Peyer's patch (tissue), 4 donors: ENCODE measurements at places on chromosomes 4 and X. TPM values are rescaled to one million over a fixed set of nuclear protein-coding genes. Genes with fewer than 3 reads are reported as not detected.

The COL4A5 gene
- 6.6 TPM for total RNA-seq

The SHROOM4 gene
- total RNA-seq: 9.5 TPM

The NPNT gene
- 63.6 TPM for total RNA-seq

GRCh38 chr4:140336730-140337129 is 36.7 kb upstream of the SCOC start:
- DNase-seq: no peak

The NCAPG gene
- 21.5 TPM for total RNA-seq

GRCh38 chr4:13540446-13541175 is 3.7 kb downstream of the NKX3-2 start:
- DNase-seq: no peak

DNA sequence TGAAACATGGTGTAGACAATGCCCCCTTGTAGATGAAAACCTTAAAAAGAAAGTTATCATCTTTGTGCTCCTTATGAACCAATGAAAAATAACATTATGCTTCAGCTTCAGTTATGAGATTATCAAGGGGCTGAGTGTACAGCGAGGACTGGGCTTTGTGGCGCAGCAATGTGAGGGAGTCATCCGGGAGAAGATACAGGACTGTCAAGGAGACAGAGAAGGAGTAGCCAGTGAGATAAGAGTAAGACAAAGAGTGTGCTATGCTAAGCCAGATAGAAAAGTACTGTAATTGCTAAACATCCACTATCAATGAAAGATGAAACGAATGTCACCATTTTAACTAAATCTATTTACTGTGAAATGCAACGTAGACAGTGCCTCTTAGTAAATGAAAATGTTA is 3.6 kb upstream of the KLHL15 start:
- no peak for DNase-seq

DNA sequence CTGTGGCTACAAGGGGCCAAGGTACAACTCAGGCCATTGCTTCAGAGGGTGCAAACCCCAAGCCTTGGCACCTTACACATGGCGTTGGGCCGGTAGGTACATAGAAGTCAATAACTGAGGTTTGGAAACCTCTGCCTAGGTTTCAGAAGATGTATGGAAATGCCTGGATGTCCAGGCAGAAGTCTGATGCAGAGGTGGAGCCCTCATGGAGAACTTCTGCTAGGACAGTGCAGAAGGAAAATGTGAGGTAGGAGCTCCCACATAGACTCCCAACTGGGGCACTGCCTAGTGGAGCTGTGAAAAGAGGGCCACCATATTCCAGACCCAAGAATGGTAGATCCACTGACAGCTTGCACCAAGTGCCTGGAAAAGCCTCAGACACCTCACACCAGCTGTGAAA is 92.1 kb upstream of the SFRP2 start:
- DNase-seq: no peak

The AFAP1 gene
- total RNA-seq: 40.3 TPM

DNA sequence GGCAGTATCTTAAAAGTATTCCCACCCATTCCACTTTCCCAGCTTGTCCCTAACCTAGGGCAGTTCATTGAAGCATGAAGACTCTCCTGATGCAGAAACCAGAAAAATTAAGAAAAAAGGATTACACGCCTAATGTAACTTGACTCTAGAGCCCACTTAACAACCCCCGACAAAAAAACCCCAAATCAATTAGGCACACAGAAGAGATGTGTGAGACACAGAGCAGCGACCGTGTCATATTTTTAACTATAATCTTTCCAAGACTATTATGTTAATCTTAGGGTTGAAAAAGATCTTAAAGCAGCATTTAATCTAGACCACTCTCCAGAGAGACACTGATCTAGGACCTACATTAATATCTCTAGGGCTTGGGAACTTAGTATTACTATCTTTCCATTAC is 1.3 kb downstream of the YTHDC1 start:
- DNase-seq: no peak

- no peak for DNase-seq
Measured at GRCh38 chr4:132992686-132993085, 156.4 kb upstream of the PCDH10 start.

The SLITRK2 gene
- 0.18 TPM for total RNA-seq

- no peak for DNase-seq
Measured at GRCh38 chr4:123966990-123967769, 570.6 kb downstream of the SPRY1 start.

DNA sequence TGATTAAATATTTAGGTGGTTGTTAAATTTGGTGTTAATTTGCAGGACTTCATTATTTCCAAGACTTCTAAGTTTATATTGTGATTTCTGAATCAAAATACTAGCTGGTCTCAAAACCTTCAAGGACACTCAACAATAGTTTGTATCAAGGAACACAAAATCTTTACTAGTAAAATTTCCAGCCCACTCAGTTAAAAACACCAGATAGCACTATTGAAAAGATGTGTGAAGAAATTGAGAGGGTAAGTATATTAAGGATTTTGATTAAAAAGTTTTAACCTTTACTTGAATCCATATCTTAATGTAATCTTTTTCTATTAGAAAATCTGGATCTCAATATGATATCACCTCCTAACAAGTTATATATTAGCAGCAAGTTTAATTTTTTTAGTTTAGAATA is 89.3 kb upstream of the UGT8 start:
- no peak for DNase-seq

DNA sequence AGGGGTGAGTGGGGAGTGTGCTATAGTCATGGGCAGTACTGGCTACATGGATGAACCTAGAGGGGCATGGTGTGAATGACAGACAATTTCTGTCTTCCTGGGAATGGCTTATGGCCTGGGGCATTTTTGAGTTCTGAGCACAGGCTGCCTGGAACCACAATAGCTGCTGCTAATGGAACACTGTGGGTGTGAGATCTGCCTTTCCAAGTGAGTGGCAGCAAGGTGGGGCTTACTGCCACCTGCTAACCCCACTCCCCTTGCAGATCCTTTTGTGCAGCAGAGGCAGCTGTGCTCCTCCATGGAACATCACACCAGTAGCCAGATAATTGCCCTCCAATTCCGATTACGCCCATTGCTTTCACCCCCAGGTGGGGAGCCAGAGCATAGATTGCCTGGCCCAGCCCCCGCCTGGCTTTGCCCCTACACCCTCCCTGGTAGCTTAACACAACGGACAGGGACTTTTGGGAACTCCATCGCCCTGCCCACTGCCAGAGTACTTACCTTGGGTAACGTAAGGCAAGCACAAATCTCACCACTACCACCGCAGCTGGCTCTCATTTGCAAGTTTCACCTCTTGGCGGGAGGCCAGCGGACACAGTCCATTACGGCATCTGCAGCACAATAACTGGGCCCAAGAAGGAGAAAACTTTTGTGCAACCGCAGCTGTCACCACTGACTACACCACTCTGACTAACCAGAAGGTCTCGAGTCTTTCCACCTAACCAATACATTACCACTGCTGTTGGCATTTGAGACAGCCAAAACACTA is 421.2 kb upstream of the NWD2 start:
- DNase-seq: no peak

DNA sequence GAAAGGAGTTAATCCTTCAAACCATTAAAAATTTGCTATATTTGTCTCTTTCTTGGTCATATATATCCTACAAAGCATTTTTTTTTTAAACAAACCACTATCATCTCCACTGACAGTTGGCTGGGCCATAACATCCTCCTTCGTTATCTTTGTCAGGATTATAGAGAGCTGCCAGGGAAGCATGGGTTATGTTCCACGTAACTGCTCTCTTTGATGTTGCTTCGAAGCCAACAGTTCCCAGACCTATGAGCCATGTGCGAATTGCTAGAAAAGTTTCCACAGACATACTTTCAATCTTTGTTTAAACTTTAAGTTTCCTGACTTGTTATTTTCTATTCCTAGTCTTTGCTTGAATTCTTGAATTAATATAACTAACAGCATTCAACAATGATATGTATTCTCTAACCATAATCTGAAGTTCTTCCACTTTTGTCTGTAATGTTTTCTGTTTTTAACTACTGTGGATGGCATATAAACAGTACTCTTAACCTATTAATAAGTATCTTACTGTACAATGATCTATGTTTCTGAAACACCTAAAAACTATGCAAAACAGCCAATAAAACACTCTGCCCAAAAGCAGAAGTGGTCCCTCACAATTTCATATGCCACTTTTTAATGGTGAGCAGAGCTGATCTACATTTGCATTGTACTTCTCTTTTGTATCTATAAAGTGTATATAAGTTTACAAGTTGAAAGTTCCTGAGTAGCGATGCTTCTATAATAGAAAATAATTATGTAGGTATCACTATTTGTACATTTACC is 37.9 kb downstream of the EREG start:
- no peak for DNase-seq

GRCh38 chrX:4754878-4755604 is 1041.6 kb upstream of the PRKX start:
- DNase-seq: no peak

DNA sequence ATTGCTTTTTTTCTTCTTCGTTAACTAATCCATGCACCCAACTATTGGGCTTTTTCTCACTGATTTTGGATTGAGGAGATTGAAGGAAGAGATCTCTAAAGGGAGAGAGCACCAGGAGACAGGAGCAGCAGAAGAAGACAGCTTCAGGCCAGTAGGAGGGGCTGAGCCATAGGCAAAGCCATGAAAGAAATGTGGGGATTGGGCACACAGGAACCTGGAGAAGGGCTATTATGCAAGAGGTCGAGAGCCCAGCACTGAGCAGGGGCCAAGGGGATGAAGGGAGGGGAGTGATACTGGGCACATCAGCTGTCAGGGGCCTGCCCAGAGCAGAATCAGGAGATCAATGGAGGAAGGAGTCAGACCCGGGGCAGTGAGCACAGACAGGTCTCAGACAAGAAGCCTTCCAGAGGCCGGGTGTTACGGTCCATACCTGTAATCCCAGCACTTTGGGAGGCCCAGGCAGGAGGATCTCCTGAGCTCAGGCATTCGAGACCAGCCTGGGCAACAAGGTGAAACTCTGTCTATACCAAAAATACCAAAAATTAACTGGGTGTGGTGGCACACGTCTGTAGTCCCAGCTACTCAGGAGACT is 140.9 kb downstream of the BCOR start:
- DNase-seq: no peak

The LRBA gene
- total RNA-seq: 71.5 TPM

DNA sequence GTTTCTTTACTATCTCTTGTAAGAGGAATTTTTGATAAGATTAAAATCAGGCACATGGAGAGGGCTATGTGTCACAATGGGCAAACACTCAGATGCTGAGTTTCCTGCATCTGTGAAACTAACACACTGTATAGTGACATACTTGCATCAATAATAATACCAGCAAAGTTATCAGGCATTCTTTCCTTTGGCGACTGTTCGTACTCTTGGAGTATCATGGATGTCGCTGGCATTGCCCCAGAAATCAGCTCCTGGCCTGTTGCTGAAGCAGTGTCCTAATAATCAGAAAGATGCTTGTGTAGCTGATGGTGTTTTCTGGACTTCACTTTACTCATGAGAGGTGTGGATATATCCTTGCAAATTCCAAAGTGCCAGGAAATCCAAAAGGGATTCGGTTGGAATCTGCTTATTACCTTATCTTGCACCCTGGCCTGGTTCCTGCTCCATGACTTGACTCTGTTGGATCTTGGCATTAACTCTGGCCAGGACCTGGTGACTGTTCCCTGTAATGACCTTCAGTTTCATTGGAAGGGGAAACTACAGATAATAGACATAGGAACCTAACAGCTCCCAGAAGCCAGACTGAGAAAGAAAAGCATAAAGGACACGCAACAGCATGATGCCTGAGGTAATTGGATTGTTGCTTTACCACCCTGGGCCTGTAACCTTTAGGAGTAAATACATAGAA is 762.5 kb upstream of the GRIA3 start:
- DNase-seq: no peak

- no peak for DNase-seq
Measured at GRCh38 chrX:123884809-123885408, 25.1 kb downstream of the XIAP start.

The CABS1 gene
- not detected for total RNA-seq

DNA sequence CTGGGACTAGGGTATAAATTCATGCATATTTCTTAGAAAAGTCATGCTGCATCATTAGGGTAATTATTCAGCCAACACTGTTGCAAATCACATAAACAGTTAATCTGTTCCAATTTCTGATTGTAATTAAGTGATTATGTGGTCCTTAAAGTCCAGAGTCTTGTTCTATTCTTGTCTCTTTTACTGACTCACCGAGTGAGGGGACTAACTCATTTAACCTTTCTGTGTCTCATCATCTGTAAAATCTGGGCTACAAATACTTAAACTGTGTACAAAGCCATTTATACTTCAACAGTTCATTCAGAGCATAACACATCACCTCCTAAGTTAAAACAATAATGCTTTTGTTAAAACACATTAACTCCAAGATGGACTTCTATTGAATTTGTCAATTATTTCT is 65.4 kb upstream of the KLHL13 start:
- DNase-seq: no peak

DNA sequence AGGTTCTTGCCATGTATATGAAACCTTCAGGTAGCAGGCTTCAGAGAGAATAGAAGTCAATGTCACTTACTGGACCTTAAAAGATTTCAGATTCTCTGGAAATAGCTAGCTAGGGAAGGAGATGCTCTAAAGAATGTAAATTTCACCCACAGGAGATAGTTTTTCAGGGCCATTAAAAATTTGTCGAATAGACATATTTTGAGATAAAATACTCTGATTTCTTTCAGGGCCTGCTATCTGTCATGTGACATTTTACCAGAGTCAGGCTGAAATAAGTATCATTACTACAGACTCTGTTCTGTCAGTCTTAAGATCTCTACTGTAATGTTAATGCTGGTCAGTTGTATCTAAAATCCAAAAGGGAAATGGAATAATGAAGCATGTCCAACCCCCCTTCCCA is 15.7 kb upstream of the IL15 start:
- no peak for DNase-seq

The RBMXL3 gene
- not detected for total RNA-seq

GRCh38 chr4:81651243-81651899 is 179.7 kb upstream of the RASGEF1B start:
- DNase-seq: no peak

GRCh38 chr4:10334506-10335028 is 122.7 kb downstream of the ZNF518B start:
- DNase-seq: no peak

GRCh38 chr4:907691-908425 is 24.3 kb downstream of the GAK start:
- no peak for DNase-seq

- no peak for DNase-seq
Measured at GRCh38 chr4:174058846-174059245, 224.6 kb downstream of the FBXO8 start.

DNA sequence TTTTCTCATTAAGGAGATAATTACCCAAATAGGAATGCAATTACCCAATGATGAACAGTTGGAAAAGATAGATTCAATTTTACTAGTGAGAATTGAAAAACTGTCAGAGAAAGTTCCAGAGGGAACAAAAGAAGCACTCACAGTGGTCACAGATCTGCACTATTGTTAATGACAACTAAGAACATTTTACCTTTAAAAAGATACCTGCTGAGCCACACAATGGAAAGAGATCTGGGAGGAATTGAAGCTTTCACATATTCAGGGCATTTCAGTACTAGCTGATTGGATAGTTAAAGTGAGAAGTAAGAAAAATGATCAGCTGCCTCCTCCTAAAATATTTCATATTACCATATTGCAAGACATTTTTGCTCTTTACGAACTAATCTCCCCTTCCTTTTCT is 1822.2 kb downstream of the STIM2 start:
- DNase-seq: no peak
